ENCODE measurements at places on chromosomes 5 and 9.

GRCh38 chr9:130167927-130168326 is 4.3 kb upstream of the NCS1 start:
- no peak for DNase-seq

DNA sequence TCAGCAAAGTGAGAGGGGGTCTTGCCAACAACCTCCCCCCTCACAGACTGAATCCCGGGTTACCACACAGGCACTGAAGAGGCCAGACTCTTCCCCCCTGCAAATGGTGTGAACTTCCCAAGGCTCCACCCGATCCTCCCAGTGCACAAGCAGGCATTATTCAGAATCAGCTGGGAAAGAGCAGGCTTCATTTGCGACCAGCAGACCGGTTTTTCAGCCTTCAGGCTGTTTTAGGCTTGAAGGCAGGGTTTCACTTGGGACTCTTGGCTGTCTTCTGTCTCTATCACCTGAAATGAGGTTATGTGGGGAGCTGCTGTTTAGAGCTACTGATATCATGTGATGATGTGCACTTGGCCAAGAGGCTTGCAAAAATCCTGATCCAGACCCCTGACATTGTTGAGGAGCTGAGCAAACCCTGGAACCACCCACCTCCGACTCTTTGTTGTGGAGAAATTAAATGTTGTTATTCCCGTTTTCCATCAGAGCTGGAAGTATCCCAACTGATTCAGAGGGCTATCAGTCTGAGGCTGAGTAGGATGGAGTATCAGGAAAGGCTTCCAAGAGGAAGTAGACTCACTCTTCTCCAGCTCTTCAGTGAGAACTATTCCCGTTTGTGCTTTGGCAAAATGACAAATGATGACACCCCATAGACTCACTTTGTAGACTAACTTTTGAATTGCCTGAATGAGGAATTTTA is 63.3 kb upstream of the ZFR start:
- DNase-seq: peak; percentile 99

- no peak for DNase-seq
These were observed 58.6 kb downstream of the LNPEP start for GRCh38 chr5:96994493-96994892.

GRCh38 chr5:138873466-138874221 is 1.5 kb downstream of the LRRTM2 start:
- DNase-seq: no peak

- no peak for DNase-seq
These were observed 238.7 kb upstream of the TRIM32 start for GRCh38 chr9:116448431-116448830.

GRCh38 chr9:27150746-27151406 is 41.9 kb downstream of the TEK start:
- DNase-seq: peak; percentile 42

- peak; percentile 90 for DNase-seq
These were observed 157.1 kb downstream of the ZNF462 start for GRCh38 chr9:107020040-107020530.

DNA sequence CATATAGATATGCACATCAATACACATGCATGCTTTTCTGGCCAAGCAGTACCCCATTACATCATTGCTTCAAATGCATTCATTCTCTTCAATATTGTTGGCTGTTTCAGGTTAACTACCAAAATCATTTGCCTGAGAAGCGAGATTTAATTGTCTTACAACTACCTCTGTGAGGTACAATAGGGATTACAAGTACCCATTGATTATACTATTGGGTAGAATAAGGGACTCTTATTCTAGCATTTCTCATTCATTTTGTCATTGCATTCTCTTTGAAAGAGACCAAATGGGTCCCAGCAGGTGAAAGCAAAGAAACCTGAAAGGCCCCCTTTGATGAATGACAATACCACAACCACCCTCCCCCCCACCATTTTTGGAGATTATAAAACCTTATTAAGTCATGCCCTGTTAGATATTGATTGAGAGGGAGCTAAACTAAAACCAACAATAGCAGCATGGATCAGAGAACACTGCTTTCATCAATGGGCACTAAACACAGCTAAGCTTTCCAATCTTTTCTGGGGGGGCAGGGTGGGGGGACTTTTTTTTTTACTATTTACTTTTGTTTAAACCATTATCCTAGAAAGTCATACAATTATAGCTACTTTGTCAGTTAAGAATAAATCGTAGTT is 375.0 kb upstream of the CCNH start:
- DNase-seq: no peak

- DNase-seq: no peak
These were observed 5.0 kb downstream of the IL7R start for GRCh38 chr5:35861718-35862117.

DNA sequence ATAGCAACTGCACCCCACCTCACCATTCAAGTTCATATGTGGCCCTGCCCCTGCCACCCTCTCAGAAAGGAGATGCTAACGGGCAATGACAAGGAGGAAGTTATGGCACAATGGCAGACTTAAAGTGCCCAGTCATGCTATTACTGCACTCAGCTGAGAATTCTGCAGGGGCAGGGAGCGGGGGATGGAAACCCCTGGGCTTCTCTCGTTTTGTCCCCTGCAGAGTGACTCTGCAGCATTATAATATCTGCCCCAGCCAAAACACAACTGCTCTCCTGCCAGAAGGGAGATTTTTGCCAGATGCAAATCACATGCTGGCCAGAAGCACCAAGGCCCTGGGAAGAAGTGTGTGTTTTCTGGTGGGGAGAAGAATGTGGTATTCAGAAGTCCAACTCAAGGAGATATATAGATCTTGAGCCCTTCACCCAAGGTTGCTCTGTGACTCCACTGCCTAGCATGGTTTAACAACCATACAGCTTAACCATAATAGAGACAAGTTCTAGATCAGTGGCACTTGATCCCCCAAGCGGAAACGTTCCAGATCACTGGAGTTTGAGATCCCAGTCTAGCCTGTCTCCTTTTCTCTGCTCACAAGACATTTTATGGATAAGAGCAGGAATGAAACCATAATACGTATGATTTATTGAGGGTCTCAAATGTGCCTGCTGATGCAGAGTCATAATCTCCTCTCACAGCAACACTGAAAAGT is 207.0 kb upstream of the MAP3K1 start:
- no peak for DNase-seq

DNA sequence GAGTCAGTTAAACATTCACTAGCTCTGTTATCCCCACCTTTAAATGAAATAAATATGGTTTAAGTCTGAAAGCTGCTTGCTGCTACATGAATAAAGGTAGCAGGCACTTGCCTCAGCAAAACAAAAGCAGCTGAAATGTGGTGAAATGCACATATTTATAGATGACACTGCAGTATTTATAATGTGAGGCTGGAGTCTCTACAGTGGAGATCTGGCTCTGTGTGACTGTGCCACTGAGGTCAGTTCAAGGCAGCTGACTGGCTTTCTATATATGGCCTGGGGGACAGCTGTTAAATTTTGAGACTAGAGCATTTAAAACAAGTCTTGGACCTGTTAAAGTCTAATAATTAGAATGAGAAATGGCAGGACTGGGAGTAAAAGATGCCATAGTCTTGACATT is 859.6 kb upstream of the SEMA6A start:
- DNase-seq: no peak

- DNase-seq: no peak
These were observed 268.1 kb downstream of the EFNA5 start for GRCh38 chr5:107402434-107403227.

DNA sequence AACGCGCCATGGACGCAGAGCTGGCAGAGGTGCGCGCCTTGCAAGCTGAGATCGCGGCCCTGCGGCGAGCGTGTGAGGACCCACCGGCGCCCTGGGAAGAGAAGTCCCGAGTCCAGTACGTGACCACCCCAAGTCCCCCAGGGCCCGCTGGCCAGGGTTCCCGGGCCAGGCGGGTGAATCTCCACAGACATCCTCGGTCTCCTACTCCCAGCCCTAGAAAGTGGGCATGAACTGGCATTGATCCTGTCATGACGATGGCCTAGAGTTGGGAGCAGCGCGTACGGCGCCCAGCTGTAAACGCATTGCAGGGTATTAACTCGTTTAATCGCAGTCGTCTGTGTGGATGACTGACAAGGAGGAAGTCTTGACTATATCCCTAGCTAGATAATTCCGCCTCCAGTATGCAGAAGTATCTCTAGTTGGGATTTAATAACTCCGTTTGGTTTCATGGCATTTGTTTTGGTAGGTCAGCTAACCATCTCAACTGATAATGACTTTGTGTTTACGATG is 293 bp downstream of the CENPP start:
- no peak for DNase-seq

- DNase-seq: no peak
These were observed 106.3 kb downstream of the SLC1A3 start for GRCh38 chr5:36712706-36713105.

DNA sequence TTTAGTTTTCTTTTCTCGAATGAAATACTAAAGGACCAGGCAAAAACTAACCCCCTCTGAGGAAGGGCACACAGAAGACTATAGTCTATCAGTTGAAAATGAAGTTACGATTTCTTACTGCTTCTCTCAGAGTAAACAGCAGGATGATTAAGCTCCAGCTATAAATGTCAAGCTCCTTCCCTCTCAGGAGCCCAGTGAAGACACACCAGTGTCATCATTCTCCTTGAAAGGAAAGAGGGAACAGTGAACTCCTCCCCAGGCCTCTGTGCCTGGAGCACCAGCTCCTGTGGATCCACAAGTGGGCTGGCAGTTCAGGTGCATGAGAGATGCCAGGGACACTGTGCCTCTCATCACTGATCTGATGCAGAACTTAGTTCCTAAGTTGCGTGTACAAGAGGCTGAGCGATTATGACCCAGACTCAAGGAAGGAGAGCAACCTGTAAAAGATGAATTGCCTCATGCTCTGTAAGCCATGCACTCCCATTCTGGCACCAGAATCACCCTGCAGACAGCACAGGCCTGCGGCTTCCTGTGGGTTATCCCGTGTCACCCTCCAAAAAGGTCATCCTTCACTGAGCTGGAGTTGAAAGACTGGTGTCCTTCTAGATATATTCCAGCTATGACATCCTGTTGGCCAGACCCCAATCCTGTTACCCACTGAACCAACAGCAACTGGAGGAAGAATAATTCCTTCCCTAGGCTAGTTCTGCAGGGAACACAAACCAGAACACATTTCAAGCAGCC is 394.0 kb downstream of the SEMA5A start:
- no peak for DNase-seq

DNA sequence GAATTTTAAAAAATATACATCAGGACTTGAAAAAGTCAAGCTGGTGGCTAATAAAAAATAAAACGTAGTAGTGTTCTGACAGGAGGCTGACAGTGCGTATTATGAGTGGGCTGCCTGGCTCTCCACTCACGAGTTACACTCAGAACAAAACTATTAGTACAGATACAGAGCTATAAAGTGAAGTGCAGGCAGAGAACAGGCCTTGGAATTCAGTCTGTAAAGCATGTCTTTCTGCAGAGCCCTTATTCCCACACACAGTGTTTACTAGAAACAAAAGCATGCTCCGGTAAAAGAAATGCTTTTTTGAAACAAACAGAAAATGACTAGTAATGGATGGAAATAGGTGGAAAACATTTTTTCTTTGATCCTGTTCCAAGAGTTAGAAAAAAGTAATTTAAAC is 334.7 kb downstream of the DIRAS2 start:
- no peak for DNase-seq

DNA sequence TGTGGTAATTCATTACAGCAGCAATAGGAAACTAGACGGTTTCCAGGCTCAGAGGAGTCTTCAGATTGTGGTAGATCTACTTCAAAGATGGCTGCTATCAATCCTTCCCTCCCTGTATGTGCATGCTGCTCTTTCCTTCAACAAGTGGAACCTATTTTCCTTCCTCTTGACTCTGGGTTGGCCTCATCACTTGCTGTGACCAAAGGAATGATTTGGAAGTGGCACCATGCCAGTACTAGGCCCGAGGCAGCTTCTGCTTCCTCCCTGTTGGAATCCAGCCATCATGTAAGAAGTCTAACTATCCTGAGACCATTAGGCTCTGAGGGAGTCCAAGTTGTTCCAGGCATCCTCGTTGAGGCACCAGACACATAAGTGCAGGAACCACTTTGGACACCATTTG is 46.5 kb upstream of the MCTP1 start:
- DNase-seq: no peak

- no peak for DNase-seq
These were observed 2.3 kb downstream of the GDNF start for GRCh38 chr5:37837414-37838032.

DNA sequence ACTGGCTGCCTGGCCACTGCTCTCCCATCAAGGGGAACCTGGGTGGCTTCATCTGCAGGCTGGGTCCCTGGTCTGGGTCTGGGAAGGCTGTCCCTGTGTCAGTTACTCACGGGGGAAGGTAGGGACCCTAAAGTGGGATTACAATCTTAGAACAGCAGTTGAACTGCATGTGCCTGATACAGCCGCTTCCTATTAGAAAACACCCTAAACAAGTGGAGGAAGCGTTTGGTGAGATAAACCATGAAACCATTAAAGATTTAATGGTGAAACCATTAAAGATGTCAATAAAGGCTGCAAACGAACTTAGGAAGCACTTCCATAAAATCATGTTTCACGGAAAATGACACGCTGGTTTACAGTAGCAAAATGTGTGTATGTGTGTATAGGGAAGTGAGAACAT is 2.5 kb upstream of the GFI1B start:
- no peak for DNase-seq

GRCh38 chr5:8396756-8397155 is 527.8 kb downstream of the MTRR start:
- no peak for DNase-seq

DNA sequence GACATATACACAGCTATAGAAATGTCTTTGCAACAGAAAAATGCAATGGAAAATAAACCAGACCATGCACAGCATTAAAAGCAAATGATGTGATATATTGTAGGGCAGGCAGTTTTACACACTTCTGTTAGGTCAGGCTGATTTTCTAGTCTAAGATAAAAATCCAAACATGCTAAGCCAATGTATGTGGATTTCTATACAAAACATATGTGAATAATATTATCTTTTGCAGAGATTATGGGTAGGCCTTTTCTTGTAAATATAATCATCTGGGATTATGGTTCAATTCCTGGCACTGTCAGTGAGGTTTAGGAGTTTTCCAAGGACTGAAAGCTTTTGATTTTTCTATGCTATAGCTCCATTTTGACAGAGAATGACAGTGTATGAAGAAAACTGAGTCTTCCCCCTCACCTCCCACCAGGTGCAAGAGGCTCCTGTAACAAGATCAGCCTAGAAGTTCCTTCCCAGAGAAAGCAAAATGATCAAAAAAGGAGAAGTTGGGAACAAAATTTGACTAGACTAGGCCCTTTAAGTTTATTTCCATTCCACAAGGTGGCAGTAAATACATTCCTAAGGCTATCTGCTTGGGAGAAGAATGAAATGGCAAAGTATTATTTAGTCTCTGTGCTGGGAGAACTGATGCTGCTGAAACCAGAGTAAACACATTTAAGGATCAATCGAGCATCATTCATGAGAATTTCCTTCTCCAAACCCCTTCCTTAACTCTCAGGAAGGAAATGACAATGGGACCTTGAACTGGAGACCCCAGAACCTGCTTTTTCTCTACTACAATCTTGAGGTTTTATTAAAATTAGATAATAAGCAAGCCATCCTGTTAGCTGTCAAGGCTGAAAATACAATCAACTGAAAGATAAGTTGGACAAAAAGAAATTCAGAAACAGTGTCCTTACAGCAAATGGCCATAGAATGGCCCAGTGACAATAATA is 133.0 kb upstream of the TUT7 start:
- DNase-seq: peak; percentile 38

Data from GM04503 (cell line).